CD4-positive, alpha-beta T cell treated with Interferon gamma for 1 hour (primary cell): ENCODE measurements at places on chromosomes 5 and 9.
A peak's percentile ranks its signal among the peaks of the same experiment; 100 is the strongest.

DNA sequence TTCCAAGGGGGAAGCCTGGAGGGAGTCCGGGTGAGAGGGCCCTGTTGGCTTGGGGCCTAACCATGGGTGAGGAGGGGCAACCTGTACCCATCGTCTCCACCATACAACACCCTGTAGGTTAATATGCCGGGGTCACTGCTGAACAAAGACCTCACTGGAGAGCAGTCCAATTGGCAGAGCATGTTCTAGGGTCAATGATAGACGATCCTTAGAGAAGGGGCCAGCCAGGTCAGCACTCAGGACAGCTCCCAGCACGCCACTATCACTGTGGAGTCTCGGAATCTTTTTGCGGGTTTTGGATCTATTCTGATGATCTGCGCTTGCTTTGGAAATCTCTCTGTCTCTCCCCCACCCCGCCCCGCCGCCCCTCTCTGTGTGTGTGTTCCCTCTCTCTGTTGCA, 218.4 kb upstream of the MVB12B start:
- DNase-seq, result no peak

DNA sequence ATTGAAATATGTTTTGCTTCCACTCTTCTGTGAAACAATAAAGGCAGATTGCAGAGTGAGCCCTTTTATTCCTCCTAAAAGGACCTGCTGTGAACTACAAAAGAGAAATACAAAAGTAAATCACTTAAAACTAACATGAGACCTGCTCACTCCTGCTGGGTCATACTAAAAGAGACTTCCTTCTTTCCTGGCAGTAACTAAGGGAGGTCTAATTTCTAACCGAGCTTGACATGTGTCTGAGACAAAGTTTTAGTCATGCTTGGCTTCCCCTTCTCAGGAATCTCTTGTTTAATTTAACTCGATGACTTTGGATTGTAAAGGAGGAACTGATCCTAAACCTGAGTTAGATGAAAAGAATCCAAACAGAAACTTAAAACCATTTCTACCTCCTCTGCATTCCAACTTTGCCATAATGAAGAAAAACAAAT, 86.4 kb upstream of the CDH6 start:
- DNase-seq, result no peak

- DNase-seq, result no peak
Observed at GRCh38 chr5:14332038-14332631, 189.0 kb downstream of the TRIO start.

DNA sequence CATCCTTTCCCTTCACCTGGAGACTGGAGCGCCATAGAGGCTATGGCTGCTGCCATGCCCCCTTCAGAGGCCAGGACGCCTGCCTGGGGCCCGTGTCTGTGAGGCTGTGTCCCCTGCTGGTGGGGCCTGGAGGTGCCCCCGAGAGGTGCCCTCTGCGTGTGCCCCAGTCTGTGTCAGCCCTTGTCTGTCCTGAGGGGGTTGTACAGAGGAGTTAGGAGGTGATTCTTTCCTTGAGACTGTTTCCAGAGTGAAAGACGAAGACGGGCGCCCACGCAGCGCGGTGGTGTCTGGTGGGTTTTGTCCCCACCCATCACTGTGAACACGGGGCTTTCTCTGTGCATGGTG, 24.6 kb downstream of the TRAF2 start:
- no peak for DNase-seq

- DNase-seq, result no peak
Observed at GRCh38 chr9:20495098-20495497, 127.2 kb downstream of the MLLT3 start.

GRCh38 chr5:172806897-172807672, 27.0 kb upstream of the ERGIC1 start:
- DNase-seq, result peak; percentile 94

- DNase-seq, result peak; percentile 59
Observed at GRCh38 chr9:33125871-33126823, 41.0 kb downstream of the B4GALT1 start.

DNA sequence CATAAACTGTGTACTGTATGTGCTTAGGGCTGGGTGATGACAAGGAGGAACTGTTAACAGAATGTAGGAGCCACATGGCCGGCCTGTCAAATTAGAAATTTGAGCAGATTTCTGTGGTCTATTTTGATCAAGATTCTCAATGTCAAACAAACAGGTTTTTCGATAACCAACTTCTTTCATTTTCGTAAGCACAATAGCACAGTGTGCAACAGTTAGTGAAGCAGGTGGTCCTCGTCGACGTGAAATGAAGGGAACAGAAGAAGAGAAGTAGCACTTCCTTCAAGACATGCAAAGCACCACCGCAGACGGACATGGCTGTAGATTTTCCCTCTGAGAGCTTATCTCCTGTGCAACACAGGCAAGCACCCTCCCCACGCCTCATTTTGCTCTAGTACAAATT, 252.1 kb downstream of the CRB2 start:
- DNase-seq, result peak; percentile 24

GRCh38 chr9:113941526-113941925, 65.4 kb downstream of the ZNF618 start:
- no peak for DNase-seq

- DNase-seq, result no peak
Observed at GRCh38 chr5:43411495-43411894, 696 bp downstream of the CCL28 start.

DNA sequence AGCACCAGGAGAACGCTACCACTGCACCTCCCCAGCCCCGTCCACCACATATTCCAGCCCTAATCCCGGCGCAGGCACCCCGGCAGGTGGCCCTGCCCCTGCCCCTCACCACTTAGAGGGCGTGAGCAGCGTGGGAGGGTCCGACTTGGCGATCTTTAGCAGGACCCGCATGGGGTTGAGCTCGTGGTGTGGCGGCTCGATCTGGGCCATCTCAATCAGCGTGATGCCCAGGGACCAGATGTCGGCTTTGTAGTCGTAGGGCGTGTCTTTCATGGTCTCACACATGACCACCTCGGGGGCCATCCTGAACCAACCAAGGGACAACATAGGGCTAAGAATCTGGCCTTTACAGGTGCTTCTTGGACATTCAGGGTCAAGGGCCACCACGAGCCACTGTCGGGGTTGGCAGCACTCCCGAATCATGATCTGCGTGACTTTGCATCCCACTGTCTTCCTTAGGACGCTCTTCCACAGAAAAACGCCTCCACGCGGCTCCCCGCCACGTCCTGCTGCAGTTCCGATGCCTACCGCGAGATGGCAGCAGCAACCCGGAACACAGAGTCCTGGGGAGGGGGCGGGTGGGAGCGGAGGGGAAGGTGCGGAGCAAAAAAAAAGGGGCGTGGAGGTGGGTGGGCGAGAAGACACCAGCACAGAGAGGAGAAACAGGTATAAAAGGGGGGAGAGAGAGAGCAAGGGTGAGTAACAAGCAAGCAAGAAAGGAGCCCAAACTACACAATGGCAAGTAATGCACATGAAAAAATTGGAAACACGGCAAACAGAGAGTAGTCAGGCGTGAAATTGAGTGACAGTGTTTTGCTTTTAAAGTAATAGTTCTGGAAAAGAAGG, 81.3 kb downstream of the STK10 start:
- peak; percentile 53 for DNase-seq

- no peak for DNase-seq
Observed at GRCh38 chr5:113562828-113563400, 49.4 kb downstream of the YTHDC2 start.

DNA sequence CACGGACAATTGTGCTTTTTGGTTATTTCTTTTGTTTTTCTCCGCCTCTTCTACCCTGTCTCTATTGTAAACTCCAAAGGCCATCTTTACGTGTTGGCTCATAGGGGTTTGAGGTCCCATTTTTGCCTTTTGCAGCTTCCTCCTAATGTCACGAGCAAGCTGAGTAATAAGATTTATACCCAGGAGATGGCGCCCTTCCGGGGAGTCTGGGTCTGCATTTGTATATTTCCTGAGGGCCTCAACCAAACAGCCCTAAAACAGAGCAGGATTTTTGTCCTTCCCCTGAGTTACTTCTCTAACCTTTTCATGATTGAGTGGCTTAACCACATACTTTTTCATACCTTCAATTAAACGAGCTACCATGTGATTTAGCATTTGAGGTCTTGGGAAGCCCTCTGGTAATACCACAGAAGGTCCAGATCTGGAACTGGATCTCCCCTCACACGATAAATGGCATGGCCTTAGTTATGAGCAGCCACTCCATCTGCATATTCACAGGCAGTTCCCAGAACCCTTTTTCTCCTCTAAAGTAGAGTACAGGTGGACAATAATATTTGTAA, 11.2 kb upstream of the CFAP95 start:
- DNase-seq, result peak; percentile 3

DNA sequence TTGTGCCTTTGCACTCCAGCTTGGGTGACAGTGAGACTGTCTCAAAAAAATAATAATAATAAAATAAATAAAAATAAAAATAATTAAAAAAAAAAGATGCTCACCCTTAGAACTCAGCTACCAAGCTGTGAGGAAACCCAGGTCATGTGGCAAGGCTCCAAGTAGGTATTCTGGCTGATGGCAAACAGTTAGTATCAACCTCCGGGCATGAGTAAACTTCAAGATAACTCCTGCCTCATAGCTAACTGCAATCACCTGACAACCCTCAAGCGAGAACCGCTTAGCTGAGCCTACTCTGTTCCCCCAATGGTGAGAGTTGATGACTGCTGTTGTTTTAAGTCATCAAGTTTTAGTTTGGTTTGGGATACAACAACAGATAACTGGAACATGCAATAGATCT, 6.1 kb upstream of the SLC44A1 start:
- no peak for DNase-seq

DNA sequence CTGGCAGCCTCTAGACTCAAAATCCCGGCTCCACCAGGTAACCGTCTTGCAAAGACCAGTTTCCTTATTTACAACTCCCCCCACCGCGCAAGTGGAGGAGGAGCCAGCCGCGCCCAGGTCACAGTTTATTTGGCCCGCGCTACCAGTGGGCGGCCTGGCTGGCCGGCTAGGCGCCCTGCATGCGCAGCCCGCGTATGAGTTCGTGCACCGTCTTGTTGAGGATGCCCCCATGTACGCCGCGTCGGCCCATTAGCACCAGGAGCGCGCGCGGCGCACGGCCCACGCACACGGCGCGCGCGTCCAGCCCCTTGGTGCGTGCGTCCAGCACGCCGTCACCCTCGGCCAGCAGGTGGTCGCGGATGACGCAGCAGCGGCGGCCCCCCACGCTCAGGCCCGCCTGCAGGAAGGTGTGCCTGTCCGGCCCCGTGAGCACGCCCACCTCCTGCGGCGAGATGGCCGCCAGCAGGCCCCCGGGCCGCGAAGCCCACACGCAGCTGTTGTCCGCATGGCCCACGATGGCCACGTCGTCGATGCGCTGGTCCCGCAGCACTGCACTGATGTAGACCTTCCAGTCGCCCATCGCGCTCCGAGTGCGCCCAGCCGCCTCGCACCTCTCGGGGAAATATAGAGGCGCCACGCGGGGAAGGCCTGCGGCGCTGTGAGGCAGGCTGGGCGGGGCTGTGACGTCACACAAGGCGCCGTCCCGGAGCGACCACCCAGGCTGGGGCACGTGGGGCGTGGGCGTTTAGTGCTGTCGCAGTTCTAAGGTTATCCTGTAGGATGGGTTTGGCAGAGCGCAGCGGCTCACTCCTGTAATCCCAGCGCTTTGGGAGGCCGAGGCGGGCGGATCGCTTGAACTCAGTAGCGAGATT, at the start of gene PFN3:
TSS of gene PFN3 (minus strand) at position 665 of the 872 bp plus-strand sequence. CDS start at position 580, 85 bp downstream.
- no peak for DNase-seq

GRCh38 chr5:154583671-154584177, 105.7 kb upstream of the HAND1 start:
- DNase-seq, result no peak

DNA sequence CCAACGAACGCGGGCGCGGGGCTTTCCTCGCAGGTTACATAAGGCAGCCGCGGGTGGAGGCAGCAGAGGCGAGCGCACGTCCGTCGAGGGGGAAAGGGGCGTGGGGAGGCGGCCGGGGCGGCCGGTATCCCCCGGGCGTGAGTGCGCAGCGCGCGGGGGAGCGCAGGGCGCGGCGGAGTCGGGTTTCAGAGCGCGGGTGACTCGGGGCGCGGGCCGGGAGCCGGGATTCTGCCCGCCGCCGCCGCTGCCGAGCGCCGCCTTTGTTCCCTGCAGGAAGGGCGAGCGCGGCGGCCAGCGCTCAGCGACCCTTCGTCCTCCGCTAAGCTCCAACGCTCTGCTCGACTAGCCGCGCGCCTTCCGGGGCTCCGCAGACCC, at the start of gene COL15A1:
TSS of gene COL15A1 (plus strand) at position 226 of the 375 bp plus-strand sequence. CDS start 155 bp downstream, outside the sequence.
- no peak for DNase-seq

DNA sequence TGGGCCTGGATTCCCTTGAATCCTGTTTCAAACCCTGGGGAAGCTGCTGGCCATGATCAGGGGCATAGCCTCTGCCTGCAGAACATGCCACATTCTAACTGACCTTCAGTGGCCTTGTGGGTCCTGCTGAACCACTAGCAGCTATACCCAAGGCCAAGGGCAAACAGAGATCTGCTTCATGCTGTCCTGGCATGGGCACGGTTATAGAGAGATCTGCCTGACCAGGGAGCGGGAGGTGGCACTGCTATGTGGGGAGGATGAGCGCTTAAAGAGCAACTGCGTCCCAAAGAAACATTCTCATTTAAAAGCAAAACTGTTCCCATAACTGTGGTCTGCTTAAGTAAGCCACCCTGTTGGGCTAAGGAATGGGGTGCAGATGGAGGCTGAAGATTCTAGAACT, 36.5 kb upstream of the SYNPO start:
- no peak for DNase-seq

DNA sequence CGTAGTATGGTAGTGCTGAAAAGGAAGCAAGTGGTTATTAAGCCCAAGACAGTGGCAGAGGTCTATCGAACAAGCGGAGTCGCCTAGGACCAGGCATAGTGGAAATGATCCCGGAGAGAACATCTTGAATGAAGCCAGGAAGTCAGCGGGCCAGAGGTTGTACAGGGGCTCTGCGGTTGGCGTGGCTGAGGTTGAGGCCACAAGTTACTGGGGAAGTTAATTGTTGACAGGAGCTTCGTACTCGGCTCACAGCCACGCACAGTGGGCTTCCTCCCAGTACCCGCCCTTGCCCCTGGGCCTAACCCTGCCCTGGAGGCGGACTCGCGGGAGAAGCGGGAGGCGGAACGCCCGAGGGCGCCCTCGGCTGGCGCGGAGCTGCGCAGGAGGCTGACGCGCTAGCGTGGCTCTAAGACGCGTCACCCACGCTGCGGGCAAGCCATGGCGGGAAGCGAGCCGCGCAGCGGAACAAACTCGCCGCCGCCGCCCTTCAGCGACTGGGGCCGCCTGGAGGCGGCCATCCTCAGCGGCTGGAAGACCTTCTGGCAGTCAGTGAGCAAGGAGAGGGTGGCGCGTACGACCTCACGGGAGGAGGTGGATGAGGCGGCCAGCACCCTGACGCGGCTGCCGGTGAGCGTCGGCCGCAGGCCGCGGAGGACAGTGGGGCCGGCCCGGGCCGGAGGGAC, at the start of gene FBXO4:
TSS of gene FBXO4 (plus strand) at position 410 of the 683 bp plus-strand sequence. CDS start at position 439, 29 bp downstream.
- DNase-seq, result peak; percentile 89

DNA sequence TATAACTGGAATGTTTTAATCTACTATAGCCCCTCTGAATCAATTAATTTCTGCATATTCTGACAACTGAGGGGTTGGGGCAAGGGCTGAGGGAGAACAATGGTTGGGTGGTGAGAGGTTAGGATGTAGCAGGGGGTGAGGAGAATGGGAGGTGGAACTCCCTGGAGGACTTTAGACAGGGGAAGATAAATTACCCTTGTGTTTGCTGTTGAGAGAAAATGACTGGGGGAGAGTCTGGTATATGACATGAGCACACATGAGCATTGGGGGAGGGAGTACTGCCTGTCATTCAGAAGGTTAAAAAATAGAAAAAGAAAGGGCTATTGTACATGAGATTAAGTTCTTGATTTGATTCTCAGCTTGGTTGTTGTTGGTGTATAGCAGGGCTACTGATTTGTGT, 37.2 kb upstream of the PAPPA start:
- no peak for DNase-seq

GRCh38 chr9:13690595-13690994, 411.1 kb upstream of the MPDZ start:
- DNase-seq, result no peak

GRCh38 chr9:81193362-81194339, 495.7 kb downstream of the TLE1 start:
- DNase-seq, result no peak

- DNase-seq, result no peak
Observed at GRCh38 chr9:122228191-122228567, 578 bp downstream of the LHX6 start.
